DMS53 (cell line): ENCODE measurements at places on chromosomes 16 and 17.

DNA sequence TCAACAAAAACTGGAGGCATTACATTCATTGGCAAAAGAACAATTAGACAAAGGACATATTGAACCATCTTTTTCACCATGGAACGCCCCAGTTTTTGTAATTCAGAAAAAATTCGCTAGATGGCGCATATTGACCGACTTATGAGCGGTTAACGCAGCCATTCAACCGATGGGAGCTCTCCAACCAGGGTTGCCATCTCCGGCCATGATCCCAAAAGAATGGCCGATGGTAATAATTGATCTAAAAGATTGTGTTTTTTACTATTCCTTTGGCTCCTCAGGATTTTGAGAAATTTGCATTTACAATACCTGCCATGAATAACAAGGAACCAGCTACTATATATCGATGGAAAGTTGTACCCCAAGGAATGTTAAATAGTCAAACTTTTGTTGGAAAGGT lies 21.4 kb downstream of the ALOX15B start:
- peak; percentile 89 for DNase-seq

DNA sequence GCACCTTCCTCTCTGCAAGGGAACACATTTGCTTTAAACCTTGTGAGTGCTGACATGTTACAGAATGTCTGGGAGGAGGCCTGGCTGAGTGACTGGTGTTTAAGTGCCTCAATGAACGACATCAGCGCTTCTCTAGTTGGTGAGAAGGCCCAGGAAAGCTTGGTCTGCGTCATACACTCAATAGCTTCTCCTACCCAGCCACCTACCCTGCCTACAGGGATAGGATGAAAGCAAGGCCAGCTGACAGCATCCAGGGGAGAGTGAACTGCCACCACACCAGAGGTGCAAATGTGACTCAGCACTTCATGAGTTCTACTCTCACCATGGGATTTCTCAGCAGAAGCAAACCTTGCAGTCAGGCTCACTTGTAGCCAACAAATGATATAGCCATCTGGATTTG lies 31.7 kb upstream of the CFAP20 start:
- no peak for DNase-seq

GRCh38 chr17:50218071-50218759 lies 16.8 kb upstream of the COL1A1 start:
- DNase-seq: no peak

- DNase-seq: no peak
Measured at GRCh38 chr17:77968788-77969187, 10.3 kb downstream of the TNRC6C start.

GRCh38 chr17:55038291-55038690 lies 69.7 kb downstream of the STXBP4 start:
- DNase-seq: no peak

DNA sequence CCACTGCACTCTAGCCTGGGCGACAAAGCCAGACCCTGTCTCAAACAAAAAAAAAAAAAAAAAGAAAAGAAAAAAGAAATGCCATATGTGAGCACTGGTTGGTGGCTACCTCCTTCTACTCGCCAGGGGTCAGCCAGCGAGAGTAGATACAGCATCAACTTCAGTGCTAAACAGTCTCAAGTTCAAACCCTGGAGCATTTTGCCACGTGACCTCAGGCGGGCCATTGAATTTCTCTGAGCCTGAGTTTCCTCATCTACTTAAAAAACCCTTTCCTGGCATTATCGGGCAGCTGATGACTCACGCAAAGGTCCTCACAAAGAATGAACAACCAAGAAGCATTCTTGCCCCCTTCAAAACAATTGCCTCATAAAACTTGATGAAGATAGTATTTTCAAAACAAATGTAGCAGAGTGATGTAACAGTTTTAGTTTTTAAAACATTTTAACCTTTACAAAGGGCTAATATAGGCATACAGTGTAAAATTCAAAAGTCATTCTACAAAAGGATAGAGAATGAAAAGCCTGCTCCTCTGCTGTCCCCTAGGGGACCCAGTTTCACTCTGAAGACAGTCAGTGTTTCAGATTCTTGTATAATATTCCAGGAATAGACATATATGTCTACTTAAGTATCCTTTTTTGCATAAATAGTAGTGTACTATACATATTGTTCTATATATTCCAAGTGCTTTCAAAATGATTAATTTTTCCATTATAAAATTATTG lies 28.4 kb downstream of the DNAH2 start:
- DNase-seq: peak; percentile 59

- no peak for DNase-seq
Measured at GRCh38 chr16:77399546-77399945, 35.3 kb downstream of the ADAMTS18 start.

GRCh38 chr17:7479213-7480088 lies at the start of gene ZBTB4:
ZBTB4 (minus strand) TSS chr17:7479631; CDS start chr17:7466801, 12,830 bp downstream.
- peak; percentile 82 for DNase-seq

DNA sequence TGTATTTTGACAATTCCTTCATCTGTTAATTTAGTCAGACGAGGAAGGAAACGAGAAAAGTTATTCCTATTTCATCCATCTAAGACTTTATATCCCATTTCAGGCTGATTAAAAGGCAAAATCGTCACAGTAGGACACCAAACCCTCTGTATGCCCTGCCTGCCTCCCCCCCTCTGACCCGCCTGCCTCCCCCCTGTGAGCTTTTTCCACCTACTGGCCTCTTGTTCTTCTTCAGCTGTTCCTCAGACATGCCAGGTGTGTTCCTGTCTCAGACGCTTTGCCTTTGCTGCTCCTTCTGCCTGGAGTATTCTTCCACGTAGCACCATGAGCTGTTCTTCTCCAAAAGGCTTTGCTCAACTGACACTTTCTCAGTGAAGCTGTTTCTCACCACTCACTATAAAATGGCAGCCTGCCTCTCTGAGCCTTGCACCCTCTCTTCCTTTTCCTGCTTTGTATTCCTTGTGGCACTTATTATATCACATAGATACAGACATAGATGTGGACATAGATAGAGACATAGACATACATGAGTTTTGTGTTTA lies 723.4 kb downstream of the MAF start:
- no peak for DNase-seq
